ENCODE measurements at places on chromosomes 1 and 21.

- no peak for DNase-seq
These were observed 22.4 kb upstream of the TTLL10 start for GRCh38 chr1:1151306-1151705.

GRCh38 chr21:35002879-35003722 lies 46.0 kb downstream of the RUNX1 start:
- no peak for DNase-seq

- DNase-seq = no peak
These were observed 21.2 kb upstream of the SYCP1 start for GRCh38 chr1:114833421-114833820.

- no peak for DNase-seq
These were observed 83.6 kb downstream of the CAMTA1 start for GRCh38 chr1:6868660-6869380.

DNA sequence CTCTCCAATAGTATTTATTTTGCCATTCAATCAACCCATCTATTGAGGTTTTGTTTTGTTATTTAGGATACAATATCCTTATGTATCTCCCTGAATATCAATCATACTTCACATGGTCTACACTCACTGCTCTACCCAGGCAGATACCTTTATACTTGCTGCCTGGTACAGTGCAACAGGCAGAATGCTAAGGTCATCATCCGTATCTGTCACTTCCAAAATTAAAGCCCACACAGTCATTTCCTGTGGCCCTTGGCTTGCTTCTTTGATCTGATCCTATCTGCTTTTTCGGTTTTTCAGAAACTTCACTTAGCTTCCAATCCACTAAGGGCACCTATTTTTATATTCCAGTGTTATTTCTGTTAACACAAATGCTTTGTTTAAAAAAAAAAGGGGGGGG lies 22.3 kb upstream of the ZZZ3 start:
- no peak for DNase-seq

- no peak for DNase-seq
These were observed 30.5 kb upstream of the SCMH1 start for GRCh38 chr1:41272601-41273000.

- DNase-seq = peak; percentile 29
These were observed 221.5 kb downstream of the RERE start for GRCh38 chr1:8595941-8596340.

GRCh38 chr1:86149591-86149990 lies 7.0 kb downstream of the COL24A1 start:
- DNase-seq = no peak

DNA sequence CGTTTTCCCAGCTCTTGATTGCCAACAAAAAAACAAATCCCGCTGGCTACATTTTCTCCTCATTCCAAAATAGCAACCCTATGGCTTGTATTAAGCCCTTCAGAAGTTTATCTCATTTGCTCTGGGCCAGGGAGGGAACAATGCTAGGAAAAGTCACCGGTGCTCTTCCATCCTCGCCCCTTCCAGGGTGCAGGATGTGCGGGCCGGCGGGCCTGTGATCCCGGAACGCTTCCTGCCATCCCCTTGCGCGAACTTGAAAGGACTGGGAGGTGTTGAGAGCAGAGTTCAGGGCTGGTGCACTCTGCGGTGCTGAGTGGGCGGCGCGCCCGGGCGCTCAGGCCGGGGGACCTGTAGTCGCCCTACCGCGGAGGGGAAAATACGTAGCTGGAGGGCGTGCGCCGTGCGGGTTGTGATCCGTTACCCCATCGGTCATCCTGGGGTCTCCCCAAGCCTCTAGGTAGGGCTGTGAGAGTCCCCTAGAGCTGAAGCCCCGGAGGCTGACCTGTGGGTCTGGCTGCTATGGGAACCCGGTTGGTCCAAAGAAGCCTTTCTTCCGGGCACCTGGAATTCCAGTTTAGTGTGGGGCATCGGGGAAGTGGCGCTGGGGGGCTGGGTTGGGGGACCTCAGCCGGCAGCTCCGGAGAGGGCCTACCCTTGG lies 13.1 kb downstream of the NR5A2 start:
- no peak for DNase-seq

DNA sequence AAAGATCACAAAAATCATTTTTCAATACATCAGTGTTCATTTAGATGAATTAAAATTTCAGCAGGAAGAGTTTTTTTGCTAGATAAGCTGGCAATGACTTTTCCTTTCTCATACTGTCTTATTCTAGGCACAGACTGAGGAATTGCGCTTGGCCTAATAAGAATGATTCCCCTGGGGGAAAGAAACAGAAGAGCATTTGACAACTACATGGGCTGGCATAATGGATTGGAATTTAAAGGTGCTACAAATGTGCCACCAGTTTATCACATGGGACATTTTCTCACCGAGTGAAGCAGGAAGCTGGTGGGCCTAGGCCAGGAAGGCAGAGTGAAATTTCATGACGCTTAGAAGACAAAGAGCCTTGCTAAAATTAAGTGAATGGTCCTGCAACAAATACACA lies 39.3 kb downstream of the CDKN2C start:
- no peak for DNase-seq

DNA sequence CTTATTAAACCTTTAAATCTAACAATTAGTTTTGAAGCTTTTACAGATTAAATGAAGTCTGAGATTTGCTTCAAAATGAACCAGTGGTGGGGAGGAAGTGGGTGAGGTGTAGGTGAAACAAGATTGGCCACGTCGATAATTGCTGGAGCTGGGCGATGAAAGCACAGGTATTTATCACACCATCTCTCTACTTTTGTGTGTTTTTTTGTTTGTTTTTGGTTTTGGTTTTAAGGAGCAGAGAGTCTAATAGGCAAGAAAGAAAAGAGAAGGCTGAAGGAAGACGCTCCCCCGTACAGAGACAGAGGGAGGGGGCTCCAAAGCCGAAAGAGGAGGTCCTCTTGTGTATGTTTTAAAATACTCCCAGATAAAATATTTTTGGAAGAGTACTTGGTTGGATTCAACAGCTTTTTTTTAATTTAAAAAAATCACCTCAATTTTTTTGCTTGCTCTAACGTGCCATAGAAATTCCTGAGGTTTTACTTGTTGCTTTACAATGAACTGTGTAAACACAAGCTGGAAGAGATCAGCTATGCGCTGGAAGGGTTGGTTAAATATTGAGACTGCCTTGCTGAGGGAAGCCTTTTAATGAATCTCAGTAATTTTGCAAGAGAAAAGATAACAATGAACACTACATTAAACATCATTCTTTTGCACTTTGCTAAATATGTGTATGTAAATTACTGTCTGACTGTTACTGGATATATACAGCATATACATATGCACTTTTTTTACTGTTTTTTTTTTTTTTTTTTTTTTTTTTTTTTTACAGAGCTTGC lies 6.7 kb upstream of the LGALS8 start:
- peak; percentile 64 for DNase-seq

DNA sequence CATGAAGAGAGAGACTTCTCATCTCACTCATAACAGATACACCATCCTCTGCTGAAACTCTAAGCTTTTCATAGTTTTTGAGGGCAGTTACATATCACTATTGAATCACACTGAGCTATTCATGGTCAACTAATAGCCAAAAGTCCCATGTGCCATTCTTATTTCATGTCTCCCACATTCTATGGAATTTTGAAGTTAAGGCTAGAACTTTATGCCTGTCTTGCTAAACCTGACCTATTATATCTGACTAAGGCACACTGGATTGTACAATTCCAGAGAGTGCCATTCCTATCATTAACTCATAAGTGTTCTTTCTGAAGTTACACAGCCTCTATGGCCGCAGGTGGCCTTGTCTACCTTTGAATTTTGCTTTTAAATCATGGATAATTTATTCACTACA lies 254.3 kb downstream of the PTPRC start:
- DNase-seq = no peak

- peak; percentile 48 for DNase-seq
These were observed 4.3 kb upstream of the SPATC1L start for GRCh38 chr21:46188226-46189212.

GRCh38 chr1:93965888-93966287 lies 56.7 kb upstream of the GCLM start:
- DNase-seq = no peak

DNA sequence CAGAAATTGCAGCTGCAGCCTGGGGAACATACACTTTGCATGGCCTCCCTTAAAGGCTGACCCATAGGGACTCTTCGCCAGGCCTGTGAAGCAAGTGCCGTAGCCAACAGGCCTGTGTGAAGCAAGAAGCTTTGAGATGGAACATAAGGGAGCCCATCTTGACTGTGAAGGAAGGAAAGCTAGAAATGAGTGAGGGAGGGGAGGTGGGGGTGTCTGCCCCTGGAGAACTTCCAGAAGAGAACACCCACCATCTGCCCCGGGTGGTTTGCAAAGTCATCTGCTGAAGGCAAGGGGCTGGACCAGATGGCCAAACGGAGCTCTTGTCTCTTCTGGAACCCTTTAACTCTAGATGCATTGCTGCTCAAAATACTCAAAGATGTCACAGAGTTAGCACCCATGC lies 103.3 kb upstream of the GRIK3 start:
- no peak for DNase-seq

DNA sequence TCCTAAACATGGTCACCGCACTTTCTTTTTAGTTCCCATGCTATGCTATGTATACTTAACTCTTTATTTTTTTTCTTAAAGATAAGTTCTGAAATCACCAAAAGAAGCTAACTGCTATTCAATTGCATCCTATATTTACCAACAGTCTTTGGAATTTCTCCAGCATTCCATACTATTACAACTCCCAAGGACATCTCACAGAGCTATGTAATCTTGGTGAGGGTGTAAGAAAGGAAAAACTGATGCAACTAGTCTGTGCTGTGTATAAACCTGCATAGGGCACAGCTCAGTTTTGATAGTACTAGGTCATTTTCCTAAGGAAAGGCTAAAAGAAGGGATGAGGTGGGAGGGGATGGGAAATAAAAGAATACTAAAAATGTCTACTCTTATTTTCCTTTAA lies 78.0 kb downstream of the PTPN14 start:
- DNase-seq = no peak

DNA sequence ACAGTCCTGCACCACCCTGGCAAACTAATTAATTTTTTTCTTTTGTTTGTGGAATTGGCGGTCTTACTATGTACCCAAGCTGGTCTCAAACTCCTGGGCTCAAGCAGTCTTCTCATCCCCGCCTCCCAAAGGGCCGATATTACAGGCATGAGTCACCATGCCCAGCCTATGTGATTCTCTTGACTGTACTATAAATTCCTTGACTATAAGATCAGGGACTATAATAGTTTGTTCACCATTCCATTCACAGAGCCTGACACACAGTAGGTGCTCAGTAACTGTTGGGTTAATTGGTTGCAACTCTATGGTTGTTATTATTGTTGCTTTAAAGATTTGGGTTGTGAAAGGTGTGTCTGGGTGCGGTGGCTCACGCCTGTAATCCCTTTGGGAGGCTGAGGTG lies 17.2 kb downstream of the DAP3 start:
- DNase-seq = peak; percentile 16

DNA sequence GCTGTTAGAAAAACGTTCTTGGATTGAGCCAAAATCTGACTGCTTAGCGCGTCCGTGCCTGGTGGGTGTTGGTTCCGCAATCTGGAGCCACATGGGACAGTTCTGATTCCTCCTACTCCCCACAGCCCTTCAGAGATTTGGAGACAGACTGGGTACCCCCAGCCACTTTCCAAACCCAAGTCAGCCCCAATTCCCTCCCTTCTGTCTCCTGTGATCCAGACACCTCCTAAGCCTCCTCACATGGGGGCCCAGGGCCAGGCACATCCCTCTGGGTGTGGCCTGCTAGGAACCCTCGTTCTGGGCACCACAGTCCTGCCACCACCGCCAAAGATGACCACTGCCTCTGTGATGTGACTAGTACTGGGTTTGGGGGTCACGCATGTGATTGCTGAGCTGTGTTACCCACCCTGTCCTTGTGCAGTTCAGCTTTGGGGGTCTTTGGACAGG lies 4.8 kb downstream of the PLA2G5 start:
- DNase-seq = no peak

DNA sequence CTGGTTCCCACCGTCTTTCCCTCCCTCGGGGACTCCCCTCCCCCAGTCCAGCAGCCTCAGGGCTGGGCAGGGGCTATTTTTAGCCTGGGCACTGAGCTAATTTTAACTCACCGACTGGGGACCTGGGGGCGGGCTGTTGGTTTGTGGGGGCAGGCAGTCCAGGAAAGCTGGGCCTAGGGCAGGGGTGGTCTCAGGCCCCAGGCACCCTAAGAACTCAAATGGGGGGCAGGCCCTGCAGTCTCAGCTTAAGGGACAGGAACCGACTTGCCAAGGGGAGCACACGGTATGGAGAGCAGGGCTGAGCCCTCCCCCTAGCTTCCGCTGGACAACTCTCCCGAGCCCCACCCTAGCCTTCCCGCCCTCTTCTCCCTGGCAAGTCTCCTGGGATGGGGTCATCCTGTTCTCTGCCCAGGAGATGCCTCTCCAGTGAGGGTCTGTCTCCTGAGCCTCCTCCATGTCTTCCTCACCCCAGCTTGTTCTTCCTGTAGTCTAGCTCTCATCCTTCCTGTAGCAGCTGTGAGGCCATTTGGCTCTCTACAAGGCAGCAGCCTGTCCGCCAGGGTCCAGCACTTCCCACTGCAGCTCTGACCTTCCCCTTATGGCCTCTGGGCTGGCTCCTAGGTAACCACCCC lies 10.1 kb downstream of the MEF2D start:
- DNase-seq = peak; percentile 63

GRCh38 chr1:172352435-172352834 lies 68.0 kb upstream of the C1orf105 start:
- no peak for DNase-seq

DNA sequence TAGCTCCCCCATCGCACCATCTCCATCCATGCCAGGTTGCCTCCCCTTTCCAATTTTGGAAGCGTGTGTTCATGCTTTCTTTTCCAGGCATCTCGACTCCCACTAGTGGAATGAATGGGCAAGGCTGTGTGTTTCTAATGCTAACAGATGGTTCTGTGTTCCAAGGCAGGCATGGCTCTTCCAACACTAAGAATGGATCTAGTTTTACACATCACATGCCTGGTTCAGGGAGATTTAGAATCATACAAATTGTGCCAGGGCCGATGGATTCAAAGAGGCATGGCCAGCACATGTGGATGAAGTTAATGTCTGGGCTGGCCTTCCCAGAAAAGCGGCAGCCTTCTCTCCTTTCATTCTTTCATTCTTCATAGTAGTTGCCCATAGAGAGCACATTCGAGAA lies 438.7 kb downstream of the PRDM2 start:
- DNase-seq = no peak

DNA sequence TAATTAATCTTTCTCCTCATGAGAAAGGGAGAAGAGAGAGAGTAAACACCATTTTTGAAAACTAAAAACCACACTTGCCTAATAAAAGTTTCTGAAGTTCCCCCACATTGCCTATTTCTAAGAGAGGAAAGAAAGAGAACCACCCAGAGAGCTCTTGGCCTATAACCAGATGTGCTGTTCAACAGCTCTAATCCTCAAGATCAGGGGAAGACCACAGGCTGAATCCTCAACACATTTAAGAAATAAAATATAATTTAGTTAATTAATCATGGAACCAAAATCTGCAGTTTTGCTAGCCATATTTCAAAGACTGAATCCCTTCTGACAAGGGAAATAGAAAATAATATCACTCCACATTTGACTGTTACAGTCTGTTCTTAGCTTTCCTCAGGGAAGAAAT lies 11.9 kb downstream of the PRRX1 start:
- DNase-seq = no peak

DNA sequence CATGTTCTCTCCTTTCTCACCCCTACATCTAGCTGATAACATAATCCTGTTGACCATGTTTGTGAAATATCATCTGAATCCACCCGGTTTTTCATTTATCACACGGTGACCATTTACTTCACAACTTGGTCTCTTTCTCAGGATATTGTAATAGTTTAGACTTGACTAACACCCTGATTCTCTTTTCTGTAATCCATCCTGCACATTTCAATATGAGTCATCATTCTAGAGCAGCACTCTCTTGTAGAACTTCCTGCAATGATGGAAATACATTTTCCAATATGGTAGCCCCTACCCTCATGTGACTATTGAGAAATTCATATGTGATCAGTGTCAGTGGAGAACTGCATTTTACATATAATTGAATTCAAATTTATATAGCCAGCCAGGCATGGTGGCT lies 2.3 kb upstream of the JAM2 start:
- DNase-seq = peak; percentile 22
